ENCODE measurements at places on chromosomes 4 and X. TPM values are rescaled to one million over a fixed set of nuclear protein-coding genes. Genes with fewer than 3 reads are reported as not detected.

FDCSP gene
- total RNA-seq: not detected

TACR3 gene
- total RNA-seq: 0.72 TPM

GAGE10 gene
- not detected for total RNA-seq

RBM46 gene
- total RNA-seq: 0.24 TPM

REELD1 gene
- total RNA-seq: 0.12 TPM

GRCh38 chr4:148366251-148366650 lies 76.0 kb downstream of the NR3C2 start:
- DNase-seq: no peak

DNA sequence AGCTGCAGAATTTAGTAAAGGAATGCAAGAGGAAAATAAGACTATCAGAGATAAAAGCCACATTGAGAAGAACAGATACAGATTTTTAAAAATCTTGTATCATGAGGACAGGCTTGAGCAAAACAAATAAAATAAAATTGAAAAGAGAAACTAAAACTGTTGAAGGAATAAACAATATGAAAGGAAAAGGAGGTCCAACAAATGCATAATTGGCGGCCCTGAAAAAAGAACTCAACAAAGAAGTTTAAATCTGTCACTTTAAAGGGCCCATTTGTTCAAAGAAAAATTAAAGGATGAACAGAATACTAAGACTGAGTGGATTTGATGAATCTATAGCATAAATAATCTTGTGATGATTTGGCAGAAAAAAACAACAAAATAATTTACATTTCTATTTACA lies 36.5 kb downstream of the TMPRSS11B start:
- DNase-seq: no peak

- no peak for DNase-seq
Measured at GRCh38 chr4:96379524-96379923, 539.6 kb downstream of the PDHA2 start.

- DNase-seq: no peak
Measured at GRCh38 chrX:155046129-155046810, 19.6 kb downstream of the FUNDC2 start.

All from type B pancreatic cell (in vitro differentiated cells).